ENCODE measurements at places on chromosomes 4 and X.

DNA sequence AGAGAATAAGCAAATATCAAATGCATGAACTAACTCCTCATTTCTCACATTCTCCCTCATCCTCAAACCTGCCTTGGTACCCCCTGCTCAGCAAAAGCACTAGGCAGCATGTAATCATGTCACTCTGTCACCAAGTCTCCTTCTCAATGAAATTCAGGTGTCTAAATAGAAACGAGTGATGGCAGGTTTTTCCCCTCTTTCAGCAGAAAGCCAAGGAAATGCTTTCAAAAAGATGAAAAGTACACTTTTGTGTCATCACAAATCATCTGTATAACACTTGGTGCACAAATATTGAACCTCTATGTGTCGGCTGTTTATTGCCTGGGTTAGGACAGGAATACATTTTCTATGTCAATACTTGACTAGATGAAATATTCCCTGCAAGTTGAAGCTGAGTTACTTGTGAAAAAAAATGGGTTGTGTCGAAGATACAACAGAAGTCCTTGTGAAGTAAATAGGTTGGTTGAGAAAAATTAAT lies 285.1 kb upstream of the MAGEB18 start:
- DNase-seq, result no peak

DNA sequence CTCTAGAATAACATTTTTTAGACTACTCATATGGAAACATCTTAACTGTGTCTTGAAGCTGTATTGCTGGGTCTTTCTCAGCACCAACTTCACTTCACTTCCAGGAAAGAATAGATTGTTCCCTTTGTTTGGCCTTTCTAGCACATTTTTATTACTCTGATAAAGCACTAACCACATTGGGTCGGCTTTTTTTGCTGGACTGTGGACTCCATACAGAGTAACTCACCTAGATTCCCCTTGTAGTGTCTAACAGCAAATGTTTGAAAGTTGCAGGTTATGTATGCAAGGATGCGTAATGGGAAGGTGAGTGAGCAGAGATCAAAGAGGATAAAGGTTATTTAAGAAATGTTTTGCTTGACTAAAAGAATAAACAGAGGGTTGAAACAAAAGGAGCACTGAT lies 101.2 kb downstream of the MMRN1 start:
- no peak for DNase-seq

DNA sequence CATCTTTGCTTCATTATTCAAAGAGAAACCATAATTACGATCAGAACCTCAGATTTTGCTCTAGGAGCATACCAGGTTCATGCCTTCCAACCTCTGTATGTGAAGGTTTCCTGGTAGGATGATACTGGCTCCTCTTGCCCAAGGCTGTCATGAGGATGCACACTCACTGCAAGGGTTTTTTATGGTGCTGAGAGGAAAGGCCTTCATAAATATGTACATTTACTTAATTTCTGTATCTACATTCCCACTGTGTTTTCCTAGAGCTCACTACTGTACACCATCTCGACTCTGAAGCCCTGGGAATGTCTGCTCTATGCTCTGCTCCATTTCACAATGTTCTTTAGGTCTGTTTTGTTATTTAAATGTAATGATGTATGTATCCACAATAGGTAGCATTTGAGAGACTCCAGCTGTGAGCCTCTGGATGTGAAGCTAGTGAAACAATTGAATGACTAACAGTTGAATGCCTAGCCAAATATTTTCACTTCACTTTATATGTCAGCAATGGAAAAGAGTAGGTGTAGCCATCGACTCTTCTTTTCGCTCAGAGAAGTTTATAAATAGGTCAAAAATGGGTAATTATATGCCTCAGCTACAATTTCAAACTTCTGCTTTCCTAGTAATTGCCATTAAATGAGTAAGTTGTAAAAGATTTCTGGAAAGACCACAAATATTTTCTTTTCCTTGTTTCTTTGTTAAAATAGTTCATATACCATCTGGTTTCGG lies 228.0 kb downstream of the PALLD start:
- DNase-seq, result no peak

DNA sequence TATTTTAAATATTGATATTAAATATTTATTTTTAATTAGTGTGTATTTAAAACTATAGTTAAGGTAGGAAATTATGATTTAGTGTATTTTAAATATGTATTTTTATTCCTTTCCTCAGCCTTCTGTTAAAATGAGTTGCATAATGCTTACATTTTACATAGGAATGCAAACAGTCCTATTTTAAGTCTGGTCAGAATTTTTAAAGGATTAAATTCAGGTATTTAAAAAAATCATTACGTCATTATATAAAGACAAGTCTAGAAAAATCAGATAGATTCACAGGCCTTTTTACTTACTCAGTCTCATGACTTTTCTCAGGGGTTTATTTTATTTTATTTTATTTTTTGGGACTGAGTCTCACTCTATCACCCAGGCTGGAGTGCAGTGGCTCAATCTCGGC lies 50.4 kb upstream of the RPA4 start:
- no peak for DNase-seq

DNA sequence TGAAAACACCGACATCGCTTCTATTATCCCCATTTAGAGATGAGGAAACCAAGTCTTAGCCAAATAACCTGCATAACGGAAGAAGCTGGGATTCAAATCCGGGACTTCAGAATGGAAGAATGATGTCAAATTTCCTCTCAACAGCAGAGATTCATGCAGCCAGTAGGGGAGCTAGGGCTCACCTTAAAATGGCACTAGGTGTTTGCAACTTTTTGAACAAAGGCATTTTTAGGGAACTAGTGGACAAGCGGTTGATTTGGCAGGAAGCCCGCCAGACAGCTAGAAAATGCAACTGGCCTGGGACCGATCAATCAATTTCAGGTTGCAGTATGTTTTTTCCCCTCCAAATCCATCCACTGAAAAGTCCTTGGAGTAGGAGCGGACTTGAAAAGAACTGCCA lies 224.2 kb downstream of the PTTG2 start:
- DNase-seq, result no peak

DNA sequence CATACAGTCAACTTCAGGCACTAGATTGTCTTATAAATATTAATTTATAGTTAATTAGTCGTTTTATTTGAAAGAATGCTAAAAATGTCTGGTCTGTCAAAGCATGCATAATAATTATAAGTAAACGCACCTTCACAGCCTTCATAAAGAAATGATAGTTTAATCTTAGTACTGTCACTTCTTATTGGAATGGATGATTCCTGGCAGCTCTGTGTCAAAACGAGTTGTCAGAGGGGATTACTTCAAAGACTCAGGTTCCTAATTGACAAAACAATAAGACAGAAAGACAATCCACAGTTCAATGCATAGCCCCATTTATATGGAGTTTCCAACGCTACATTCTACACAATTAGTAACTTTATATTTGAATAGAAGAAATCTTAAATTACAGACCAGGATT lies 461.3 kb upstream of the TECRL start:
- DNase-seq, result no peak
